ENCODE measurements at places on chromosomes 6 and 20. TPM values are rescaled to one million over a fixed set of nuclear protein-coding genes. Genes with fewer than 3 reads are reported as not detected.

C20orf204 gene
- 0.95 TPM for polyA plus RNA-seq

DNAH8 gene
- polyA plus RNA-seq: 0.90 TPM

DDAH2 gene
- 148 TPM for polyA plus RNA-seq

GRCh38 chr6:22468256-22468965, 101.0 kb upstream of the HDGFL1 start:
- DNase-seq: no peak

Data from left kidney (tissue), 8 donors.